CD4-positive, alpha-beta T cell treated with Interleukin-10 for 1 hour (primary cell): ENCODE measurements at places on chromosomes 4 and X.

DNA sequence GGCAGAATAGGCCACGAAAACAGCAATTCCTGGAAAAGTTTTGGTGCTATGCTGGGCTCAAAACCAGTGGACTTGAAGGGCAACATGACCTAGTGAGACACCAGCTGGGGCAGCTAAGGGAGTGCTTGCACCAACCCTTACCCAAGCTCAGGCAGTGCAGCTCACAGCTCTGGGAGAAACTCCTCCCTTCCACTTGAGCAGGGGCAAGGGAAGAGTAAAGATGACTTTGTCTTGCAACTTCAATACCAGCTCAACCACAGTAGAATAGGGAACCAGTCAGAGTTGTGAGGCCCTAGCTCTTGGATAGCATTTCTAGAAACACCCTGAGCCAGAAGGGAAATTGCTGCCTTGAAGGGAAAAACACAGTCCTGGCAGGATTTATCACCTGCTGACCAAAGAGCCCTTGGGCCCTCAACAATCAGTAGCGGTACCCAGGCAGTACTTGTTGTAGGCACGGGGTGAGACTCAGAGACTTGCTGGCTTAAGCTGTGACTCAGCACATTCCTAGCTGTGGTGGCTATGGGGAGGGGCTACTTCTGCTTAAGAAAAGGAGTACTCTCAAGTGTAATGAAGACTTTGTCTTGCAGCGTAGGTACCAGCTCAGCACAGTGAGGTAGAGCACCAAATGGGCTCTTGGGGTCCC, 19.7 kb upstream of the ABCG2 start:
- no peak for DNase-seq

DNA sequence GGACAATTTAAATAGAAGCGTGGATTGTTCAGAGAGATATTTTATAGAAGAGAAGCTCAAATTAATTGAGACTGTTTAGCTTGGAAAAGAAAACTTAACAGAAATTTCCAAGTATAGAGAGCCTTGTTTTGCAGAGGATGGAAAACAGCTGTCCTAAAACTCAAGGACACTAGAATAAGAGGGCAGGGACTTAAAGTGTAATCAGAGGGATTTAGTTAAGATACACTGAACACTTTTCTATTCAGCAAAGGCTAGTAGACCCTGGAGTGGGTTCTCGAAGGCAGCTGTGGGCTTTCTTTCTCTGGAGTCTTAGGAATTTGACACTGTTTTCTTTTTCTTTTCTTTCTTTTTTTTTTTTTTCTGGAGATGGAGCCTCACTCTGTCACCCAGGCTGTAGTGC, 92.7 kb upstream of the ARX start:
- no peak for DNase-seq

GRCh38 chrX:41029332-41029731, 55.9 kb upstream of the USP9X start:
- DNase-seq, result no peak

DNA sequence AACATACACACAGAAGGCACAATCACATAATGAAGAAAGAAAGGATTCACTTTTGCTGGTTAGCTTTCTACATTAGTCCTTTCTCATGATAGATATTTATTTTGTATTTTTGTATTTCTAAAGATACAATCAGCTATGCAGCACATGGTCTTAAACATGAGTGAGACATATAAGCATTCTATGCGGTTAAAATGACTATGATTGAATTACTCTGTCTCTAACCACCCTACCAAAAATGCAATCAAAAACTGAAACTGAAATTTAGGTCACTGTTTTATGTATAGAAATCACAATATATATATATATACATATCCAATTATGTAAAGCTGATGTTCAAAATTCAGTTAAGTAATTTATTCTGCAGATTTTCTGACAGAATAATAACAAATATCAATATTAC, 21.9 kb downstream of the CXXC4 start:
- no peak for DNase-seq
